ENCODE measurements at places on chromosomes 6 and 20.

DNA sequence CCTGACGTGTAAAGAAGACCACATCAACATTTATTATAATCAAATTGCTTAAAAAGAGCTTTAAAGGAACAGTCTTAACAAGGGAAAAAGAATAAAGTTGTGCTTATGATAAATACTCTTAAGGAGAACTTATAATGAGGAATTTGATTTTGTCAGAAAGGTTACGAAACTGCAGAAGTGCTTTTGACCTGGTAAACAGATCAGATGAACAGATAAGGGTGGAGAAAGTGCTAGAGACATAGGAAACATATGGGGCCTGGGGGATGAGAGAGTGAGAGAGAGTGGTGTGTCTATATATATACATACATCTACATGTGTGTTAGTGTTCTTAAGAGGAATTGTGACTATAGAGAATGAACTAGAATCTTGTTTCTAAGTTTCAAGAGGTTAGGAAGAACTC lies 186.2 kb upstream of the GJE1 start:
- no peak for DNase-seq

- no peak for DNase-seq
Measured at GRCh38 chr6:36720251-36721141, 22.9 kb downstream of the RAB44 start.

DNA sequence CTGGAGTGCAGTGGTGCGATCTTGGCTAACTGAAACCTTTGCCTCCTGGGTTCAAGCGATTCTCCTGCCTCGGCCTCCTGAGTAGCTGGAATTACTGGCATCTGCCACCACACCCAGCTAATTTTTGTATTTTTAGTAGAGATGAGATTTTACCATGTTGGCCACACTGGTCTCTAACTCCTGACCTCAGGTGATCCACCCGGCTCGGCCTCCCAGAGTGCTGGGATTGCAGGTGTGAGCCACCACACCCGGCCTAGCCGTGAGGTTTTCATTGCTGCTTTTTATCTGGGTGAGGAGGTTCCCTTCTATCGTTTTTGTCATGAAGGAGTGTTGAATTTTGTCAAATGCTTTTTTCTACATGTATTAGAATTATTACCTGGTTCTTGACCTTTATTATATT lies 23.9 kb downstream of the SRC start:
- no peak for DNase-seq

DNA sequence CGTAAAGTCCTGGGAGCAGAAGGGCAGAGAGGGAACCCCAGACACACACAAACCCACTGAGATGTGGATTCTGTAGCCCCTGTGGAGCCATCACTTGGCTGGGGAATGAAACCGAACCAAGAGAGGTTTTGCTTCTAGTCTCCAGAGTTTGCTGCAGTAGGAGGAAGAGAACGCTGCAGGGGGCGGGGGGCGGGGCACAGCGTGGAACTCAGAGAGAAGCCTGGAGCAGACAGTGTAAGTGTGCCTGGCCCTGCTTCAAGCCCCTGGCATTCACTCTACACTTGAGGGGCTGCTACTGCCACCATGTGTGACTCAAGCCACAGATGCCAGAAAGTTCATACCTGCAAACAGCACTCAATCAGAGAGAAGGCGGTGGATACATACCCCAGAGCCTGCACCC lies 18.9 kb downstream of the GABRR1 start:
- DNase-seq = no peak

- DNase-seq = no peak
Measured at GRCh38 chr20:51936377-51936776, 134.1 kb upstream of the SALL4 start.
